ENCODE measurements at places on chromosomes 13 and 19.
A peak's percentile ranks its signal among the peaks of the same experiment; 100 is the strongest.

DNA sequence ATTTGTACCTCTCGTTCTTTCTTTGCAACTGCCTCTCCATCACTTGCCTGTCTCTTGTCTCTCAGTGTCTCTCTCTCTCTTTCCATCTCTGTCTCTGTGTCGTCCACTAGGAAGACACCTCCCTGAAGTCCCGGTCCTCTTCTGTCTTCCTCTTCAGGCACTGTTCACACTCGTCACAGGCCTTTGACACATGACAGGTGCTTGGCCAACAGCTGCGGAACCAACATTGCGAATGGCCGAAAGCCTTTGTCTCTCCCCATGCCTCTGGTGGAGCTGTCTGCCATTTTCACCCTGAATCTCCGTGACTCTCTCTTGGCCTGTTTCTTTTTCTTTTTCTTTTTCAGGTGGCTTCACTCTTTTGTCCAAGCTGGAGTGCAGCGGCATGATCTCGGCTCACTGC is 2.8 kb downstream of the HIPK4 start:
- DNase-seq = no peak

DNA sequence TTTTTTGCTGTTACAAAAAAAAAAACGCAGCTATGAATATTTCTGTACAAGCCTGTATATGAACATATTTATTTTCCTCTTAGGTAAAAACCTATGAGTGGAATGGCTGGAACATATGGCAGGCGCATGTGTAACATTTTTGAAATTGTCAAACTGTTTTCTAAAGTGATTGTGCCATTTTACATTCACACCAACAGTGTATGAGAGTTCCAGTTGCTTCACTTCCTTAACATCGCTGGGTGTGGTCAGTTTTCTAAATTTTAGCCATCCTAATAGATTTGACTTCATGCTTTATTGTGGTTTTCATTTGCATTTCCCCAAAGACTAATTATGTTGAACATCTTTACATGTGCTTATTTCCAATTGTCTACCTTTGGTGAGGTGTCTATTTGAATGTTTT is 306.8 kb downstream of the KCNRG start:
- DNase-seq = peak; percentile 59

- DNase-seq = peak; percentile 91
Observed at GRCh38 chr13:25847635-25848626, 203.9 kb downstream of the SHISA2 start.

DNA sequence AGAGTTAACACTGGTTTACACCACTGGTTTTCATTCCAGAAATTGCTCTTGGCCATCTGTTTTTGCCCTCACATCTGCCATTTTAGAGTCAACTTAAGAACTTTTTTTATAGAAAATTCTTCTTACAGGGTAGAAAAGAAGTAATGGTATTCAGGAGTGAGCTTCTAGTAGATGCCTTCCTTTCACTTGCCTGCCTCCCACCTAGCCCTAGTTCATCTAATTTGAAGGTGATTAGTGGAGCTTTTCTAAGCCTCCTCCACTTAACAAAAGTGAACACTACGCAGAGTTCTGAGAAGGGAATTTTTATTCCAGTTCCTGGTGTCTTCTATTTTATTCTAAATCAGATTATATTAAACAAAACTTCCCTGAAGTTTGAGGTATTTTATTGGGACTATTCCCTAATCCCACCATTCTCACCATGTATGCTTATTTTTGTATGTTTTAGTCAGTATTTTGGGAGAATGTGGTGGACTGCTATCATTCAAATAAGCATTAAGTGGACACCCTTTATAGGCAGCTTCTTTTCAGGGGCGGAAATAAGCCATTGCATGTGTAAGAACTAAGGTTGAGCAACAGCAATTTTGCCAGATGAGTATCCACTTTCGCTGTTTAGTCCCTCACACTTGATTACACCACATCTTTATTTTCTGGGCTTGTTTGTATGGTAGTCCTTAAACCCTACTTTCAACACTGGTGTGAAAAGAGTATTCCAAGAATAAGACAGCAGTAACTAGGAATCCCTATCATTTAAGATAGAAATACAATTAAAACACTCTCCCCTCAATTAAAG is 156.9 kb downstream of the ENOX1 start:
- no peak for DNase-seq

DNA sequence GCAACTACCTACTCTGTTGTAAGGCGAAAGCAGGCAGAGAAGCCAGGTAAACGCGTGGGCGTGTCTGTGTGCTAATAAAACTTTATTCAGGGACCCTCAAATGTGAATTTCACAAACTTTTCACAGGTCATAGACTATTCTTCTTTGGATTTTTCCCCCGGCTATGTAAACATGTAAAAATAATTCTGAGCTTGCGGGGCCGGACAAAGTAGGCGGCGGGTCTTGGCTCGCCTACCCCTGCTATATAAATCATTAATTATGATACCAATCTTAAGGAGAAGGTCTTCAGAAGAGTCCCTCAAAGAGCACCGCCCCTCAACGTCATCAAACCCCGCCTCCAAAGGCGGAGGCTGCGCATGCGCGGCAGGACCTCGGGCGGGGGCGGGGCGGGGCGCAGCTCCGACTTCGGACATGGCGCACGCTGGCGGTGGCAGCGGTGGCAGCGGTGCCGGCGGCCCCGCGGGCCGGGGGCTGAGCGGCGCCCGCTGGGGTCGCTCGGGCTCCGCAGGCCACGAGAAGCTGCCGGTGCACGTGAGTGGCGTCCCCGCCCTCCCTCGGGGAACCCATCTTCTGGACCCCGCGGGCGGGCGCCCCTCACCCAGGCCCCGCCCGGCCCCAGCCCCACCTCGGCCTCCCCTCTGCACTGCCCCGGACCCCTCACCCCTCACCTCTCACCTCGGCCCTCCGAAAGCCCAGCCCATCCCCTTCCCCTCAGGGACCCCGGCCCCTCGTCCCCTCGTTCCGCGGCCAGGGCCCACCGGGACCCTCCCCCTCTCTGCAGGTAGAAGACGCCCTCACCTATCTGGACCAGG is at the start of gene SIN3B:
Gene SIN3B (plus strand): TSS at position 389 of the 812 bp plus-strand sequence. CDS start 23 bp downstream, at position 412.
- peak; percentile 87 for DNase-seq

DNA sequence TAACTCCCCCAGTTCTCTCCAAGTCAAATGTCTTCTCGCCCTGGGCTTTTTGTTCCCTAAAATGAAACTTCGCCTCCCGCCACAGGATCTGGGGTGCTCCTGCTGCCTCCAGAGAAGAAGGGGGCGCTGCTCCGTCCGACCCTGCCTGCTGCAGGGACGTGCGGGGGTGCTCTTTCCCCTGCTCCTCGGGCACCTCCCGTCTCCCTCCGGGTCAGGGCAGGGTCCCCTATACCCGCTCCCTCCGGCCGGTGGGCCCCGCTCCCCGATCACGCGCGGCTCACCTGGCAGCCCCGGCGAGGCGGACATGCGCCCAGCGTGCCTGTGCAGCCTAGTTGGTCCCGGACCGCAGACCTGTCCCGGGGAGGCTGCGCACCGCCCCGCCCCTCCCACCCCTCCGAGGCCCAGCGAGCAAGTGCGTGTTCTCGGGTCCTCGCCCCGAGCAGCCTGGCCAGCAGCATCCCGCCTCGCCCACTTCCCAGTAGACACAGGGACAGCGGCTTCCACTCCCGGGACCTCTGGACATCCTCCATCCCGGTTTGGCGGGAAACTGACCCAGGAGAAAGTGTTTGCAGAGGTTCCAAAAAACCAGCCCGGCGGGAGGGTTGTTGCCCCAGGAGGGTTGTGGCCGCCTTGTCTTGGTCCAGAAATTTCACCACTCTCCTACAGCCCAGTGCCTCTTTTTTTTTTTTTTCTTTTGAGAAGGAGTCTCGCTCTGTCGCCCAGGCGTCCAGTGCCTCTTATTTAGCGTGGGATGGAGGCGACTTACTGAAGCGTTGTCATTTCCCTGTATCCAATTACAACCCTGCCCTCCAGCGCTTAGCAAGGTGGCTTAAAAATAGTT is at the start of gene OXGR1:
Gene OXGR1 (minus strand): TSS at position 460 of the 841 bp plus-strand sequence. CDS start 6,717 bp downstream, outside the sequence.
- no peak for DNase-seq

DNA sequence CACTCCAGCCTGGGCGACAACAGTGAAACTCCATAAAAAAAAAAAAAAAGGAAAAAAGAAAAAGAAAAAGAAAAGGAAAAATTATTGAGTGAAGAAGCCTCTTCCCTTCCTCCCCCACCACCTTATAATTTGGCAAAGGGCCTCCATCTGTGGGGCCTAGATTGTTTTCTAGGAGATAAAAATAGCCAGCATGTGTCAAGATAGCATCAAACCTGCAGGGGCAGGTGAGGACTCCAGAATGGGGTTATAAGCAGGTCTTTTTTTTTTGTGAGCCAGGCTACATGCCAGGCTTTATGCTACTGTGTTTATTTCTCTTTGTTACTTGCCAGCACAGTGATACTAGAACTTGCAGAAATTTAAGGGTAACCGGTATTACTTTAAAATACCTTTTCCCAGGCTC is 11.7 kb upstream of the TRIM13 start:
- no peak for DNase-seq

DNA sequence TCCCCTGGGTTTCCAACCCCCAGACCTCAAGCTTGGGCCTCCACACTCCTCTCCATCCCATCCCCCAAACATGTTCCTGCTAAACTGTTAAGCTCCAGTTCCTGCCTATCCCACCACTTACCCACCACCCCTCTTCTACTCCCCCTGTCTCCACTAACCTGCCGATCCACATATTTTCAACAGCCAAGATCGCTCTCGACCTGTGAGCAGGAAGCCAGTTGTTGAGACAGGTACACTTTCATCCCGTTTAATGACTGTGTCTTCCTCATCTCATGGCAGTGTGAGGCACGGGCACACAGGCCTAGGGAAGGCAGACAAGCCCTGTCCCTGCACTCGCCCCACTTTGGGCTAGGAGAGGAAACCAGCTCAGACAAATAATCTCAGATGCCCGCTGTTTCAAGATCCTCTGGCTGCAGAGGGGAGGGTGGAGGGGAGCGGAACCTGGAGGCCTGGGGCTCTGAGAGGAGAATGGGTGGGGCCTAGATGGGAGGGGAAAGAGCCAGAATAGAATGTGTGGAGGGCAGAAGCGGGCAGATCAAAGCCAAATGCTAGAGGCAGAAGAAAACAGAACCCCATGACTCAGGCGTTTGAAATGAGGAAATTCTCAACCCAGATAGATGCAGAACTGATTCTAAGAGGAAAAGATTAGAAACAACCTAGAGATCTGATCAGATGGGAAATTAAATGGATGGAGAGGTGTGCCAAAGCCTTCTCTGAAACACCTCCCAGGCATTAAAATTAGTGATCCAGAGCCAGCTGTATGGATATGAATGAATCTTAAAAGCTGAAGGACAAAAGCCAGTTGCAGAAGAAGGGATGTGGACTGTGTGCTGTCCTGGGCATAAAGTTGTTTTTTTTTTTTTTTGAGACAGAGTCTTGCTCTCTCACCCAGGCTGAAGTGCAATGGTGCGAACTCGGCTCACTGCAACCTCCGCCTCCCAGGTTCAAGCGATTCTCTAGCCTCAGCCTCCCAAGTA is 16.9 kb upstream of the CYP2S1 start:
- peak; percentile 85 for DNase-seq

DNA sequence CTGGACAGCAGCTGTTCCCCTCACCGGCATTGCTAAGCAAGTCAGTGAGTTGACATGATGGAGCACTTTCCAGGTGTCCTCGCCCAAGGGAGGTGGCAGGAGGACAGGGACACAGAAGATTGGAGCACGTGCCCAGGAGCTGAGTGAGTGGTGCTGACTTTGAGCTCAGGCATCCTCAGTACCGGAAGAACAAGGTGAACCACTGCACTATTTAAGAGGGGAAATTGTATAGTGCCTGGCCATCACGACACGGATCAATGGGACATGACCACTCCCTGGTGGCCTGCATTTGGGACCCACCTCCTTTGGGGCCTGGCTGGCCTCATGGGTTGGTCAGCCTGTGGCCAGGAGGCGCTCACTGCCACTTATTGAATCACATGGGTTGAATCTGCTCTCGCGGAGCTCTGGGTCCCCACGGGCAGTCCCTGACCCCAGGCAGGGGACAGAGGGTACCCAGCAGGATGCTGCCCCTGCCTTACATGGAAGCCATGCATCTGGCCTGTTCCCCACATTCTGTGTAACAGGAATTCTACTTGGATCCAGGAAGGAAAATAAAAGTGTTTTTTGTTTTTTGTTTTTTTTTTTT is 206.9 kb upstream of the ZNF536 start:
- no peak for DNase-seq

DNA sequence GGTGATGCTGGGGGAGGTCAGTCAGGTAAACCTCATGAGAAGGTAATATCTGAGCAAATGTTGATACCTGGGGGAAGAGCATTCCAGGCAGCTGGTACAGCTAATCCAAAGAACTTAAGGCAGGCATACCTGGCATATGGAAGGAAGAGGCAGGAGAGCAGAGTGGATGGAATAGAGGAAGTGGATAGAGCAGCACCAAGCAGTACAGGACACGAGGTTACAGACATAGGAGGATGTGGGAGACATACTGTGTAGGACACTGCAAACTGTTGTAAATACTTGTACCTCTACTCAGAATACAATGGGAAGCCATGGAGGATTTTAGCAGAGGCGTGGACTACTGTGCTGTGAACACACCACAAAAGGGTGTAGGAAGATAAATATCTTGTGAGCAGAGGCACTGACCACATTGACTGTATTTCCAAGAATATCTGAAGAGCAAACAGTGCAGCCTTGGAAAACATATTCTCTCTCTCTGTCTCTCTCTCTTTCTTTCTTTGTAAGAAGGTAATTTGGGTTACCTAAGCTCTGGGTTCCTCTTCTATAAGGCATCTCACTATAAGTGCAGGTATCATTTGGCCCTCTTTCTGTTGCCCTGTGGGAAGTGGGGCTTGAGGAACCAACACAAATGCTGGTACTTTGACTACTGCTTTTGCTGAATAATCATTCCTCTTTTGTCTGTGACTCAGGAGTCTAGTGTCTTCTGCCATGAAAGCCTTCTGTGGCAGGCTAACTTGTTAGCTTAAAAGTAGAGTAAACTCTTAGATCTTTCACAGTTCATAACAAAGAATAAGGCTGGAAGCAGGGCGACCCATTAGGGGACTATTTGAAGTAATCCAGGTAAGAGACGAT is 238.0 kb downstream of the VWA8 start:
- DNase-seq = no peak

- DNase-seq = no peak
Observed at GRCh38 chr19:58317476-58318072, 9.2 kb upstream of the ZSCAN22 start.

DNA sequence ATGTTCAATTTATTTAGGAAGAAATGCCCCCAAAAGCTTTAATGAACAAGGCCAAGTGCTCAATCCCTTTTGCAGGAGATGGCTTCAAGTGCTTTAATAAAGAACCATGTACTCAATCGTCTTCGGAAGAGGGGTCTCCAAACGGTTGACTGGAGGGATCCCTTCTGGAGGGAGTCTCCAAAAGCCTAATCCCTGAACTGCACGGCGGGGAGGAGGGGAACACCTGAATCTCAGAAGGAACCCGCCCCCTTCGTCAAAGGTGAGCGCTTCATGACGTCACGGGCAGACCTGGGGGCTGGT is 505 bp downstream of the PAF1 start:
- no peak for DNase-seq

GRCh38 chr13:49821216-49822009 is 28.9 kb upstream of the KPNA3 start:
- peak; percentile 8 for DNase-seq

All from inflammatory macrophage treated with lipopolysaccharide for 4 hours (primary cell).